Muscle of arm (tissue), 14 donors: ENCODE measurements at places on chromosomes 4 and X. TPM values are rescaled to one million over a fixed set of nuclear protein-coding genes. Genes with fewer than 3 reads are reported as not detected.

DNA sequence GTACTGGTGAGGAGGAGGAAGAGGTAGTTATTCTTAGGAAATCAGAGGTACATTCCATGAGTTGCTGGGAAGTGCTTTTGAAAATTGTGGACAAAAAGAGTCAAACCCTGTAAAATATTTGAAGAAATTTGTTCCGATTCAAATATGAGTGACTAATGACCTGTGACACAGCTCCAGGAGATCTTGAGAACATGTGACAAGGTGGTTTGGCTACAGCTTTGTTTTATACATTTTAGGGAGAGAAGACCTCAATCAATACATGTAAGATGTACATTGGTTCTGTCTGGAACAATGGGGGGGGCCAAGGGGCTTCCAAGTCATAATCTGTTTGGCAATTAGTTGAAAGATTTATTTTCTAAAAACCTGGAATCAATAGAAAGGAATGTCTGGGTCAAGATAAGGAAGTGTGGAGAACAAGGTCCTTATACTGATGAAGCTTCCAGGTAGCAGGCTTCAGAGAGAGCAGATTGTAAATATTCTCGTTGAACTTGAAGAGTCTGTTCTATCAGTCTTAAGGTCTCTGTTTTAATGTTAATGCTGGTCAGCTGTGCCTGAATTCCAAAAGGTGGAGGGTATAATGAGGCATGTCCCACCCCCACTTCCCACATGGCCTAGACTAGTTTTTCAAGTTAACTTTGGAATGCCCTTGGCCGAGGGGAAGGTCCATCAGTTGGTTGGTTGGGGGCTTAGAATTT lies 15.5 kb upstream of the DAPP1 start:
- DNase-seq = no peak

DNA sequence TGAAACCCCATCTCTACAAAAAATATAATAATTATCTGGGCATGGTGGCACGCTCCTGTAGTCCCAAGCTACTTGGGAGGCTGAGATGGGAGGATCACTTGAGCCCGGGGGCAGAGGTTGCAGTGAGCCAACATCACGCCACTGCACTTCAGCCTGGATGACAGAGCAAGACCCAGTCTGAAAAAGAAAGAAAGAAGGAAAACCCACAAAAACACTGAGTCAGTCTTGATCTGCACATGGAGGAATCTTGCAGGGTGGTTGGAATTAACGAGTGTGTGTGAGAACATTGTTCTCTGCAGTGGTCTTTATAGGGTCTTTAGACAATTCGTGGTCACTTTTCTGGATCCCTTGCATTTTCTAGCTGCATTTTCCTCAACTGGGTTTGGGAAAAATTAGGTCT lies 23.2 kb downstream of the ADD1 start:
- DNase-seq = no peak

Gene LNX1
- 6.4 TPM for polyA plus RNA-seq

DNA sequence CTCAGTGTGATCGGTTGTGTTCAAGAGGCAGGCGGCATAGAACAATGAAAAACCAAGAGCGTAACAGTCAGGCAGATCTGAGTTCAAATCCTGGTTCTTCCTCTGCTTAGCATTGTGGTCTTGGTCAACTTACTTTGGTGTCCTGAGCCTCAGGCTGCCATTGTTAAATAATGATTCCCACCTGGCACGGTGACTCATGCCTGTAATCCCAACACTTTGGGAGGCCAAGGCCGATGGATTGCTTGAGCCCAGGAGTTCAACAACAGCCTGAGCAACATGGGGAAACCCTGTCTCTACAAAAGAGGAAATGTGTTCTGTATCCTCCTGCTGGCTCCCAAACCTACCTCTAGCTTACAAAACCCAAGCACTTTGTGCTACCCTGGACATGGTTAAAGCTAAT lies 129.0 kb upstream of the STX18 start:
- DNase-seq = no peak

DNA sequence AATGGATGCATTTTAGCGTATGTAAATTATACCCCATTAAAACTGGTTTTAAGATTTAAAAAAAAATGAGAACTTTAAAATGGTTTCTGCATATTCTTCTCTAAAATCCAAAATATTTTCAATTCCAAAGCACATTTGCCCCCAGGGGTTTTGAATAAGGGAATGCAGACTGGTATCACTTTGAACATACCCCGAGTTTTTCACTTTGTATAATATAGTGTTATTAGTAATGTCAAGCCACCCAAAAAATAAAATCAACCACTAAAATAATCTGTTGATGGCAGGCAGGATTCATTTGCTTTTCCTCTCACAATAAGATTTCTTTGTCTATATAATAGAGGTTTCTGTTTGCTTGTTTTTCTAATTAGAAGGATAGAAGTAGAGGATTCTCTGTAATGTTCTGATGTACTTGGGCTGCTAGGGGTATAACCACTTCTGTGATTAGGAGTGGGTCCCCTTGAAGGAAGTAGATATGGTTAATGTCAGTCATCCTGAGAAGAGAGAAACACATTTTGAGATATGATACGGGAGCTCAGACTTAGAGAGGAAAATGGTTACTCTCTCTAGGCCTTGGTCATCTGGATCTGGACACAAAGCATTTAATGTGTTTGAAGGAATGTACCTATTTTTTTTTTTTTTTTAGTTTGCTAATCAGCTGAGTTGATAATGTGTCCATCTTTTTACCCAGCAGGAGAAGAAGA lies 9.3 kb upstream of the LIN54 start:
- no peak for DNase-seq

DNA sequence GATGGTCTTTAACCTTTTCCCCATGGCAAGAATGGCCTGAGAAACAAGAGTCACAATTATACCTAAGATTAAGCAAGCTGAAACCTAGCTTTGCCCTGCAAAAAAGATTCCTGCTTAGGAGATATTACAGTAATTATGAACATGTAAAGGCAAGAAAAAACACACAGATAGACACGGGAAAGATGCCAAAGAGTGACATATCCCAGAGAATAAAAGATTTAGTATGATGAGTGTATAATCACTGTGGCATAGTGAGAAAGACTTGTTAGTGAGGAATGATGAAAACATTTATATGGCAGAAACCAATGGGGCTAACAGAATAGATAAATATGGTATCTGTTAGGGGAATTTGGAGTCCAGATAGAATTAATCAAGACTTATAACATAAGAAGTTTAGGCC lies 29.6 kb upstream of the TASL start:
- no peak for DNase-seq

GRCh38 chr4:10066670-10067651 lies 45.7 kb upstream of the SLC2A9 start:
- DNase-seq = no peak

GRCh38 chr4:147307896-147308674 lies 172.8 kb upstream of the EDNRA start:
- DNase-seq = no peak
